ENCODE measurements at places on chromosomes 6 and 20. TPM values are rescaled to one million over a fixed set of nuclear protein-coding genes. Genes with fewer than 3 reads are reported as not detected.

The RFX6 gene
- total RNA-seq = not detected

The MAP1LC3A gene
- total RNA-seq = 17.6 TPM

DNA sequence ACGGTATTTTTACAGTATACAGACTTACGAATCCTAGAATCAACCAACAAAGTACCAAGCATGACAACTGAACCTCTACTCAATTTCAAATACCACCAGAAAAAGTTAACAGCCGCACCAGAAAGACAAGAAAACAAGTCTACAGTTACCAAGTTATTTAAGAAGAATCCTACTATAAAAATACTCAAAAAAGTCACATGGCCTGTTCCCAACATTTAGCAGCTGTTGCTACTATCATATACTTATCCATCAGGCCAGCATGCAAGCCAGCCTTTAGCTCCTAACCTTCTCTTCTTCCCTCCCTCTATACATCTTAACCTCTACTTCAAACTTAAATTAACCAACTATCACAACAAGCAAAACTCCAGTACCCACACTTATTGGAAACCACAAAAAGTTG is 1.9 kb downstream of the SYNCRIP start:
- no peak for DNase-seq

The SLC16A10 gene
- total RNA-seq = 3.4 TPM

The PAK5 gene
- total RNA-seq = 0.19 TPM

DNA sequence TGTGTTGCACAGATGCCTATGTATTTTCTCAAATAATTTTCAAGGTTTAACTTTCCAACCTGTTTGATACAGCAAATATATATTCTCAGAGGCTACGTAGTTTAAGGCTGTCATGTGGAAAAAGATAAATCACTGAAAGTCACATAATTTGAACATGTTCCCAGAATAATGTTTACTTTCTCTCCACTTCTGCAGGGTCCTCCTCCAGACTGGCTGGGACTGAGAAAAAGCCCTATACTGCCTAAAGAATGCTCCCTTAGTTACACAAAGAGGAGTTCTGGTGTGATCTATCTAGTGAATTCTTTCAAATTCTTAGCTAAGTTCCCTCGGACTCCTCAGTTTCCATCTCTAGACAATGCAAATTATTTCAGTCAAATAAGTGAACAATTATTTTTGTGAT is 411.0 kb downstream of the C6orf118 start:
- DNase-seq = no peak
